GM12891 (cell line): ENCODE measurements at places on chromosomes 4 and X.

DNA sequence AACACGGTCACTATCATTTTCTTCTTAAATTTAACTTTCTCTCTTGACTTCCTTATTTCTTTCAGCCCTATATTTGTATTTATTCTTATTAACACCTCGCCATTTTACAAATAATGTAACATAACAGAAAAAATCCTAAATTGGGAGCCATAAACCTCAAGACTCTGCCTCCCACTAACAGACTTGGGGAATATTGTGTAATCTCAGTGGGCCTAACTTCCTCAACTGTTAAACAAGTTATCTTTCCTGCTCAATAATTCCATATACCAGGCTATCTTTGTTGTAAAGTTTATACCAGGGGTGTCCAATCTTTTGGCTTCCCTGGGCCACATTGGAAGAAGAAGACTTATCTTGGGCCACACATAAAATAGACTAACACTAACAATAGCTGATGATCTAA is 26.2 kb downstream of the PRSS12 start:
- DNase-seq = no peak

- no peak for DNase-seq
These were observed 664.3 kb downstream of the RPA4 start for GRCh38 chrX:97547877-97548578.

DNA sequence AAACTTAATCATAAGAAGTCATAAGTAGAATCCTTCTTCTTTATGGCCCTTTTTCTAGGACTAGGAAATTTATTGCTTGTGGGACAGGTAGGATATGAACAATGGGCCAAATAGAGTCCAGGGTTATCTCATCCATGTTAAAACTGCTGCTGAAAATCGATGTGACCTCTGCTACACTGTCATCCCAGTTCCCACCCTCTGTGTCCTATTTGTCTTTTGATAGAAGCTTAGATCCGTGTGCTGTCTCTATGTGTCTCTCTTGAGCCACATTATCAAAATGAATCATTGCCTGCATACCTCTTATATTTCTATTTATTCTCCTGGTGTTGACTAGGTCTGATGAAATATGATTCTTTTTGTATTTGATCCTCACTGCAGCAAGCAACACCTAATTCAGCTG is 661.4 kb downstream of the DACH2 start:
- no peak for DNase-seq

GRCh38 chr4:11635342-11635741 is 206.6 kb upstream of the HS3ST1 start:
- no peak for DNase-seq

DNA sequence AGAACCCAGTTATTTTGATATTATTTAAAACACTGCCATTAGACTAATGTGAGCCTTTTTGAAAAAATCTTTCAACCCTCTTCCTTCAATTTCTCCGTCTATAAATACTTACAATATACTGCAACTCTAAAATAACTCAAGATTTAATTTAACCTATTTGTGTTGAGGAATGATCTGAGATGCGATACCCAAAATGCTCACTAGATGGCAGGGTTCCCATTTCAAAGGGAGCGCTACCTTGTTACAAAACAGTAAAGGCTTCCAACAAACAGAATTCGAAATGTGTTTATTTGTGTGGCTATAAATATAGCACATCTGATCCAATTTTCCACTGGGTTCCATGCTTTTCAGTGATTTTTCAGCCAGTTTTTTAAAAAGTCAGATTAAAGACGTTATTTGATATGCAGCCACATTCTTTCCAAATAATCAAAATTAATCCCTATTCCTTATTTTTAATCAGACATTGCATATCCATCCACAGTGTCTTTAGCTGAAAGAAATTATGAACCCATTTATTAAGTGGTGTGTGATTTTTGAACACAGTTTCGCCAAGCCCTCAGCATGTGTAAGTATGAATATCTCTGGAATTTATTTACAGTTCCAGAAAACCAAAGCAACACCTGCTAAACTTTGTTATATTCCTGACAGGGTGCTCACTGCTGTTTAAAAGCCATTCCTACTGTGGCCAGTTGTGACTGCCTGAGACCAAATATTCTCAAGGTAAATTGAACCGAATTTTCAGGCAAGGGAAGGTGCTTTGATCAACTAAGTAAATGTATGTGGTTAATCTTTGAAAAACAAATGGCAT is 668.0 kb upstream of the LCORL start:
- DNase-seq = peak; percentile 5

- no peak for DNase-seq
These were observed 162.1 kb downstream of the CBR4 start for GRCh38 chr4:168847771-168848502.

DNA sequence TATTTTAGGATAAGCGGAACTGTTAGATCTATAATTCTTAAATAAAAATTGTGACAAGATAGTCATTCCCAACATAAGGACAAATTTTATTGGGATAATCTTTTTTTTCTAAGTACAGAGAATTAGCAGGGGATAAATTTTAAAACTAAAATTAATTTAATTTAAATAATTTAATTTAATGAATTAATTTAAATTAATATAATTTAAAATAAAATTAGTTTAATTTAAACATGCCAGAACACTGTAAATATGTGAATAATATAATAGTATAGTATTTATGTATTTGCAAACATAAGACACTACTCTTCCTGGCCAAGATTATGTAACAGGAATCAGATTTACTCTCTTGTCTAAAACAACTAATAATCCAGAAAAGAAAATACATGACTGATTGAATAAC is 1055.9 kb downstream of the PDHA2 start:
- no peak for DNase-seq

DNA sequence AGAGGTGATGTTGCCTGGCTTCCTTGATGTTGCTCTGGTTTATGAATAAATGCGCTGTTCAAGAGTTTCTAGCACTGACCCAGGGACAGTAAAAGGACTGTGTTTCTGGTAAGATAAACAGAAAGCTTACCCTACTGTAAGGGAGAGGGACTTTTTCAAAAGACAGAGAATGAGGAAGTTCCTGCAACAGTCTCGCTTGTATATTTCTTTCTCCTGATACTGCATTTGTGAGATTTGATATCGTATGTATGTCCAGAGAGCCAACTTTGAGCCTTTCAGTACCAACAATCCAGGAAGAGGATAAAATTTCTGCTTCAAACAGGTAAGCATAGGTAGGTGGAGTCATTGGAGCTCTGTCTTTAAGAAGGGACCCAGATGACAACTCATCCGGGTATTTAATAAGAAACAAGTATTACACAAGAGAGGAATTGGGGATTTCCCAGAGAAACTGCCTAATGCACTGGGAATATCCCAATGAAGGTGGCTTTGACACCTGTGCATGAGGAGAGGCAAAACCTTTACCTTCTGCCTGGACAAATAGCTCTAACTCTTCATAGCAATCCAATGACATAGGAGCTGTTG is 773 bp downstream of the DAPP1 start:
- no peak for DNase-seq

GRCh38 chr4:93217431-93217830 is 611.1 kb upstream of the ATOH1 start:
- DNase-seq = no peak

DNA sequence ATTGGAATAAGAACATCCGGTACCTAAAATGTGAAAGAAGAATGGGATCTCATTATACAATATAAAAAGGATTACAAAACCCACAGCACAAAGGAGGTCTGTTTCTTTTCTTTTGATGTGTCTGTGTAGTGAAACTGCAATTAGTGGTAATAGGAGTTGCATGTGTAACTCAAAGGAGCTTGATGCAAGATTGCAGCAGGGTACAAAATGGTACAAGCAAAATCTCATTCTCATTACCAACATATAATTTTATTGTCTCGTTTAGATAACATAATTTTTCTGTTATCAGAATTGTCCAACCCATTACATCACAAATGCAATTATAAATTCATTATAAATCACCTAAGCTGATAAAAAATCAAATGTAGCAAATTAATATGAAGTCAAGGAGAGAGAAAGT is 47.1 kb upstream of the CCSER1 start:
- DNase-seq = no peak

DNA sequence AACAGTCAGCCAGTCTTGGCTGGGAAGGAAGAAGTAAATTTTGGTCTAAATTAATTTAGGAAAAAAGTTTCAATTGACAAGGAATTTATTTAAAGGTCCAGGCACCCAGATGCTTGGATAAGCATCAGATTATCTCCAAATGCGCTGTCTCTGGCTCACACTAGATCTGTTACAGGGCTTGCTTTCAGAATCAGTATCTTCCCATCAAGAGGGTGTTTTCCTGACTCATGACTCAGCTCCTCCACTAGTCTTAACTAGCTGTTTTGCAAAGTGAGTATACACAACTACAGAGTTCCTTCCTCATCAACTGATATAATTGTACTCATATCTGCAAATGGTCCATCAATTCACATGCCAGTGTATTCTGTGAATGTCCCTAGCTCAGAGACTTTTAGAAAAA is 482.1 kb upstream of the CPEB2 start:
- DNase-seq = no peak

- no peak for DNase-seq
These were observed 235.8 kb downstream of the DCLK2 start for GRCh38 chr4:150314031-150314430.

DNA sequence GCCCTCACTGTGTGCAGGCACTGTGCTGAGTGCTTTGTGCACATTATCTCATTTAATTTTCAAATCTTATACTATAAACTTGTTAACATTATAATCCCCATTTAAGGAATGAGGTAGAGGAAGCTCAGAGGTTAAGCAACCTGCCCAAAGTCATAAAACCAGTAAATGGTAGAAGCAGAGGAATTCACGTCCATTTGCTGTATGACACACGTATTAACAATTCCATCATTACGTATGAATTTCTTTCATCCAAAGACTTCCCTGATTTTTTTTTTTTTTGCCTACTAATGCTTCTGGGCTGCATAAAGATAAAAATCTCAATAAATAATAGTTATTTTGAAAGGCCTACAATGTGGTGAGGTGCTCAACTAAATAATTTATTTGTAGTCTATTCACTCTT is 64.5 kb upstream of the H2AZ1 start:
- DNase-seq = no peak

DNA sequence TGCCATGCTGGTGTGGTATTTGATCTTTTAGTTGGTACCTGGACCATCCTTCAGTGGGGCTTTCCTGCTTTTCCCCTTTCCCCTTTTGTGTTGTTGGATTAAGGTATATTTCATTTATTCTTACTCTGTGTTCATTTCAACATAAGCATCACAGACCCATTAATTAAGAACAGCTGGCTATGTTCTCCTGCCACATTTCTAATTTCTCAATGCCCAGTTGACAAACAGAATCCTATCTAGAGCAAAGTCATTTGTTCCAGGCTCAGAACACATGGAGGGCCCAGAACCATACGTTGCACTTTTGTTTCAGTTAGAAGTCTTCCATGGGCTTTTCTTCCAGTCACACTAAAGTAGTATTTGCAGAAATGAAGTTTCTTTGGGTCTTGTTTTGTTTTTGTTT is 46.1 kb upstream of the EOLA2 start:
- no peak for DNase-seq

GRCh38 chr4:94442251-94442650 is 9.5 kb upstream of the PDLIM5 start:
- DNase-seq = no peak

DNA sequence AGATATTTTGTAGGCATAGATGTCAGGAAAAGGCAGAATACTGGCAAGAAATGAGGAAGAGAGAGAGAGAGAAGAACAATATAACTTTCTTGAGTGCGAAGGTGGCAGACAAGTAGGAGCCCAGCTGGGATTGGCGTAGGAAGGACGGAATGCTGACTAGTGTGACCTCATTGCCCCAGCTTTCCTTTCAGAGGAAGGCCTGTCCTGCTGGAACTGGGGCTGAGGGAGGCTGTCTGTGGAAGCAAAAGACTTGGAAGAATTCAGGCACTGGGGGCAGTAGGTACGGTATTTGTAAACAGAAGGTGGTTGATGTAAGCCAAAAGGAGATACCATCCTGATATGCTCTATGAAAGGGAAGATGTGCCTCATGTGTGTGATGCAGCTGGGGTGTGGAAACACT is 818.4 kb downstream of the ADGRL3 start:
- no peak for DNase-seq

DNA sequence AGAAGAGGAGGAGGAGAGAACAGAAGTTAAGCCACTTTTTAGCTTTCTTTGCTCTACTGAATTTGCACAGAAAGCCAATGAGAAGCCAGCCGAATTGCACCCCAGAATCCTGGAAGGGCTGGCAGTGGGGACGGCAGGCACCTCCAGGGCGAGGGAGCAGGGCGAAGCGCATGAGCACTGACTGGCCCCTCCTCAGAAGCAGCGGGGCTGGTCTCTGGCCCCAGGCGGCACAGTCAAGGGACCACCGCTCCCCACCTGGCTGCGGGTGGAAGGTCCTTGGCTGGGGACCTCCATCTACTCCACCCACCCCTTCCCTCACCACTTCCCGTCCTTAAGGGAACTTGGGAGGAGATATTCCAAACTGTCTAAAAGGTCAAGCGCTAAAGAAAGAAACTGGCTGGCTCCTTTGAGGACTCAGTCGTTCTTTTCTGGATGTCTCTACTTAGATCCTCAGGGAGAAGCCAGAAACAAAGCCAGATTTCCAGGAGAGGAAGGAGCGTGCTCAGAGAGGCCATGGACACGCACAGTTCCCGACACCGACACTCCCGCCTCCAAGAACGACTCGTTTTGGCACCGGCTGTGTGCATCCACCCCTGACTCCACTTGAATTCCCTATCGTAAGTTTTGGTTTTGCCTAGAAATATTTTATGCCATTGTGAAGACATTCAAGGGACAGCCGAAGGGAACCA is 59.5 kb upstream of the CRMP1 start:
- DNase-seq = no peak

- no peak for DNase-seq
These were observed 67.4 kb downstream of the APBB2 start for GRCh38 chr4:41146716-41147506.

DNA sequence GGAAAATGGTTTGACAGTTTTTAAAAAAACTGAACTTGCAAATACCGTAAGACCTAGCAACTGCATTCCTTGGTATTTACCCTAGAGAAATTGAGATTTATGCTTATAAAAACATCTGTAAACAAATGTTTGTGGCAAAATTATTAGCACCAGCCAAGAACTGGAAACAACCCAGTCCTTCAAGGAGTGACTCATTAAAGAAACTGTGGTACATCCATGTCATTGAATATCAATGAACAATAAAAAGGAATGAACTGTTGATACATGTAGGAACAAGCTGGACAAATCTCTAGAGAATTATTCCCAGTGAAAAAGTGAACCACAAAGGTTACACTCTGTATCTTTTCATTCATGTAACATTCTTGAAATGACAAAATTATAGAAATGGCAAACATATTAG is 240.2 kb upstream of the ADAMTS3 start:
- no peak for DNase-seq

- no peak for DNase-seq
These were observed 280.3 kb upstream of the INTU start for GRCh38 chr4:127352220-127353113.

DNA sequence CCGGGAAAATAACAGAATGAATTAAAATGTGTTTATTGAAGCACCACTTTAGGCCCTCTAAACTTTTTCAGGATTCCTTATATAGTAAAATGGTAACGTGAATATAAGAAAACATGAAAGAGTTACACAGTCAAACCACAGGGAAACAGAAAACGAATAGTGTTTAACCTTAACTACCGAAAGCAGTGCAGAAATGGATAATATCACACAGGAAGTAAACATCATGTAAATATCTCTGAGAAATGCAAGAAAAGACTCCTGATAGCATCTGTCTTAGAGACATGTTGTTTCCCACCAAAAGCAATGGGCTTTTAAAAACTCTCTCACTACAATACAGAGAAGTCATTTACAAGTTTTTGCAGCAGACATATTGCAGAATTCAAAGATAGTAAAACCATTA is 323.9 kb upstream of the CXXC4 start:
- DNase-seq = no peak

GRCh38 chr4:39178706-39179105 is 3.6 kb upstream of the WDR19 start:
- DNase-seq = no peak
